Lung (tissue), 17 donors: ENCODE measurements at places on chromosomes 5 and 9. TPM values are rescaled to one million over a fixed set of nuclear protein-coding genes. Genes with fewer than 3 reads are reported as not detected.

The TMEM174 gene
- total RNA-seq, result not detected

GRCh38 chr5:34555699-34556508 is 100.2 kb upstream of the RAI14 start:
- H3K27ac ChIP-seq, result no peak overlapping the region
- no peaks in the 10 kb centered on the region for H3K27me3 ChIP-seq
- no peak overlapping the region for H3K4me3 ChIP-seq
- H3K36me3 ChIP-seq, result no peaks in the 10 kb centered on the region

The BASP1 gene
- total RNA-seq, result 42.7 TPM

DNA sequence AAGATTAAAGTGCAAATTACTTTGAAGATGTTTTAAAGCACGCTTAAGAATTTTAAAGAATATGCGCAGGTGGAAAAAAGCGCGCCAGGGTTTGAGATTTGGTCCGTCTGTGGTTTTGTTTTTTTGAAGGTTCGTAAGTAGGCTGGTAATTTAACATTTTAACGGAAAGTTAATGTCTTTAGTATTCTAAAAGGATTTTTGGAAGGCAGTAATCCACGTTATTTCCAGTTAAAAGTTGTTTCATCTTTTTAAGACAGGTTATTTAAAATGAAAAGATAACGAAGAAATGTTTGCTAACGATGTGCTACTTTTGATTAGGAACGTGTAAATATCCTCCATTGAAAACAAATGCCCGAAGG is 1.9 kb downstream of the DMRT1 start:
- H3K4me1 ChIP-seq, result no peaks in the 10 kb centered on the region
- peaks cover 67% of the 10 kb centered on the region for H3K27me3 ChIP-seq
- no peak overlapping the region for H3K4me3 ChIP-seq
- no peak for DNase-seq

The ALDH7A1 gene
- 40.7 TPM for total RNA-seq

The KIAA0825 gene
- total RNA-seq, result 20.2 TPM

DNA sequence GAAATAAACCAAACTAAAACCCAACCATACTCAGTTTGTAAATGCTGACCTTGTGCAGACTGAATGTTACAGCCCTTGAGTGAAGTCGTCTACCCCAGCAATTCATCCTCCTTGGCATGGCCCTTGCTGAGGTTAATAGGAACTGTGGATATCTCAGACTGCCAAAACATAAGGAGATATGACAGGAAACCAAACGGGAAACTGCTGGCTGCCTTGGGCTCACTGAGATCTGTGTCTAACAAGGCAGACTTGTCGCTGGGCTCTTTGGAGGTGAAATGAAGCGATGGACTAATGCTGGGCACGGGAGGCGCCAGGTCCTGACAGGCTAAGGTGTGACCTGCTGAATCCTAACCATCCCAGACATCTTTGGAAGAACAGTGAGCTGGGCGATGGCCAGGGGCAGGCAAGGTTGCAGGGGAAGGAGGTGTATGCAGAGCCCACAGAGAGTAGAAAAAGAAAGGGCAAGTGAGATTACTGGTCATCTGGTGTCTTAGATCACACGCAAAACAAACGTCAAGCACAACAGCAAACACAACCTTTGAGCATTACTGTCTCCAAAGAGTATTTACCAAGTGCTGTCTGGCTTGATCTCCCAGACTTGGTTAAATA is 44.6 kb upstream of the ALDH1A1 start:
- H3K27me3 ChIP-seq, result no peaks in the 10 kb centered on the region
- no peaks in the 10 kb centered on the region for H3K36me3 ChIP-seq
- no peaks in the 10 kb centered on the region for H3K4me1 ChIP-seq

DNA sequence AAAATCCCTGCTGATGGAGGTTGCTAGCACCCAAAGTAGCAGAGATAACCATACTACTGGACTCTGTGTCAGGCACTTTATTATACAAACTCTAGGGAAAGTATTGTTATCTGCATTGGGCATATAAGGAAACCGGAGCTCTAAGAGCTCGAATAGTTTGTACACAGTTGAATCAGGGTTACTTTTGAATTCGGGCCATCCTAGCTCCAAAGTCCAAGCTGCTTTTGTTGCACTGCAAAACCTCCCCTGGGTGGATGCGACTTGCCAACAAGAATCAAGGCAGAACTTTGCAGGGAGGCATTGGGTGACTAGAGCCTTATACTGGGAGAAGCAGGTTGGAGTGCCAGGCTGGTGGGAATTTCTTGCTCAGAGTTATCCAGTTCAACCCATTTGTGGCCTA is 435.1 kb downstream of the SPATA31D1 start:
- H3K4me3 ChIP-seq, result no peak overlapping the region
- DNase-seq, result no peak
- H3K27me3 ChIP-seq, result no peaks in the 10 kb centered on the region
- H3K4me1 ChIP-seq, result no peaks in the 10 kb centered on the region
- H3K27ac ChIP-seq, result no peak overlapping the region

The FAM240B gene
- total RNA-seq, result not detected

- H3K4me1 ChIP-seq, result no peaks in the 10 kb centered on the region
- H3K27me3 ChIP-seq, result no peaks in the 10 kb centered on the region
- H3K36me3 ChIP-seq, result no peaks in the 10 kb centered on the region
- H3K27ac ChIP-seq, result no peak overlapping the region
- no peak overlapping the region for H3K4me3 ChIP-seq
Observed at GRCh38 chr9:138098116-138098907, 220.7 kb downstream of the CACNA1B start.

- no peaks in the 10 kb centered on the region for H3K36me3 ChIP-seq
- no peaks in the 10 kb centered on the region for H3K27me3 ChIP-seq
- peak overlapping the region; percentile 86 for H3K4me3 ChIP-seq
- H3K27ac ChIP-seq, result peak overlapping the region; percentile 85
- H3K4me1 ChIP-seq, result peaks cover 21% of the 10 kb centered on the region
Observed at GRCh38 chr5:108727651-108728565, 19.8 kb upstream of the FER start.

The TPPP gene
- total RNA-seq, result 24.1 TPM

- DNase-seq, result peak; percentile 36
- H3K4me3 ChIP-seq, result no peak overlapping the region
- peaks cover 27% of the 10 kb centered on the region for H3K4me1 ChIP-seq
- no peak overlapping the region for H3K27ac ChIP-seq
Observed at GRCh38 chr5:61159836-61160235, 2.4 kb downstream of the SMIM15 start.

The PKD2L2 gene
- total RNA-seq, result not detected

- H3K4me3 ChIP-seq, result no peak overlapping the region
- no peaks in the 10 kb centered on the region for H3K27me3 ChIP-seq
- peaks cover 30% of the 10 kb centered on the region for H3K36me3 ChIP-seq
Observed at GRCh38 chr9:21853414-21853813, 51.0 kb downstream of the MTAP start.

- H3K4me1 ChIP-seq, result no peaks in the 10 kb centered on the region
- H3K27me3 ChIP-seq, result no peaks in the 10 kb centered on the region
- no peak overlapping the region for H3K27ac ChIP-seq
- H3K36me3 ChIP-seq, result no peaks in the 10 kb centered on the region
- no peak for DNase-seq
Observed at GRCh38 chr9:100186356-100186755, 87.3 kb downstream of the INVS start.

The LCN2 gene
- 114 TPM for total RNA-seq

The SHISAL2B gene
- 0.34 TPM for total RNA-seq

DNA sequence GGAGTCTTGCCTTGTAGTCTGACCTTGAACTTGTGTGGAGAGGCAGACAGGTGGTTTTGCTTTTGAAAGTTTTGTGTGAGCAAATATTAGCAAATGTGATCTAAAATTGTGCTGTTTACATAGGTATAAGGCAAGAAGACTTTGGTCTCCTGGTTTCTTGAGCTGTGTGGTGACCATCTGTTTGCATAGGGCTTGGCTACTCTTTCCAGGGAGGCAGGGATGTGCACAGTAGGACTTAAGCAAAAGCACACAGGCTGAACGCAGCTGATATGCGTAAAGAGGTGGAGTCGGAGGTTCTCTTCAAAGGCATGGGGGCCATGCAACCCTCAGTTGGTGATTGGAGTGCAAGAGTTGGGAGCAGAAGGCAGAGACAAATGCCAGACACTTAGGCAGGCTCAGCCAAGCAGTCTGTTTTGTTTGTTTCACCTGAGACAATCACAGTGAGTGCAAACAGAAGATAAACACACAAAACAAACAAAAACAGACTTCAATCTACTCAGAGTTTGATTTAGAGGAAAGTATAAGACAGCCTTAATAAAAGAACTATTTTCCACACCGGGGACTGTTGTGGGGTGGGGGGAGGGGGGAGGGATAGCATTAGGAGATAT is 744.2 kb downstream of the MTRR start:
- H3K4me1 ChIP-seq, result no peaks in the 10 kb centered on the region
- H3K27me3 ChIP-seq, result no peaks in the 10 kb centered on the region
- no peak overlapping the region for H3K4me3 ChIP-seq
- H3K27ac ChIP-seq, result no peak overlapping the region

DNA sequence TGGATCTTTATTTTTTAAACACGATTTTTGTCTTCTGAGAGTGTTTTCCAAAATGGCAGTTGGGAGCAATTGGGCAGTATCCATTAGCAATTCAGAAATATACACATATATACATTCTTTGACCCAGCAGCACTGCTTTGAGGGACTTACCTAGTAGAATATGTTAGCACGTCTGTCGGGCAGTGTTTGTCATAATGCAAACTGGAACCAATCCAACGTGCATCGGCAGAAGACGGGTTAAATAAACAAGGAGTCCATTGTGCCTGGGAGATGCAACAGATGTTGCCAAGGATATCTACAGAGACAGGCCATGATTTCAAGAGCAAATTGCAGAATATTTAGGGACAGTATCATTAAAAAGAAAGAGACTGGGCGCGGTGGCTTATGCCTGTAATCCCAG is 107.0 kb downstream of the COL5A1 start:
- no peak overlapping the region for H3K27ac ChIP-seq
- DNase-seq, result peak; percentile 83
- H3K27me3 ChIP-seq, result no peaks in the 10 kb centered on the region
- no peak overlapping the region for H3K4me3 ChIP-seq
- H3K4me1 ChIP-seq, result peaks cover 18% of the 10 kb centered on the region

GRCh38 chr5:128403333-128403732 is 134.7 kb downstream of the FBN2 start:
- DNase-seq, result no peak
- no peaks in the 10 kb centered on the region for H3K27me3 ChIP-seq
- peaks cover 4% of the 10 kb centered on the region for H3K4me1 ChIP-seq
- no peak overlapping the region for H3K27ac ChIP-seq
- no peak overlapping the region for H3K4me3 ChIP-seq

The OR1J2 gene
- total RNA-seq, result not detected

The NRG2 gene
- 1.6 TPM for total RNA-seq

GRCh38 chr9:95307538-95307937 is 10.0 kb downstream of the FANCC start:
- no peaks in the 10 kb centered on the region for H3K36me3 ChIP-seq
- DNase-seq, result no peak
- no peaks in the 10 kb centered on the region for H3K4me1 ChIP-seq
- no peak overlapping the region for H3K4me3 ChIP-seq
- no peaks in the 10 kb centered on the region for H3K27me3 ChIP-seq

GRCh38 chr5:148972396-148972795 is 90.5 kb downstream of the SH3TC2 start:
- no peak overlapping the region for H3K4me3 ChIP-seq
- H3K27me3 ChIP-seq, result no peaks in the 10 kb centered on the region
- peak overlapping the region; percentile 90 for H3K27ac ChIP-seq

GRCh38 chr5:142685418-142686209 is at the start of gene FGF1:
FGF1 (minus strand) TSS chr5:142686090; CDS start chr5:142614127, 71,963 bp downstream.
- no peaks in the 10 kb centered on the region for H3K27me3 ChIP-seq
- H3K27ac ChIP-seq, result peak within 1 kb of the TSS; percentile 47
- no peaks in the 10 kb centered on the region for H3K36me3 ChIP-seq
- H3K4me3 ChIP-seq, result no peak within 1 kb of the TSS
- peaks cover 18% of the 10 kb centered on the region for H3K4me1 ChIP-seq

GRCh38 chr5:144232285-144232684 is 61.6 kb downstream of the KCTD16 start:
- peaks cover 2% of the 10 kb centered on the region for H3K27me3 ChIP-seq
- no peak overlapping the region for H3K4me3 ChIP-seq
- H3K4me1 ChIP-seq, result no peaks in the 10 kb centered on the region
- DNase-seq, result no peak

DNA sequence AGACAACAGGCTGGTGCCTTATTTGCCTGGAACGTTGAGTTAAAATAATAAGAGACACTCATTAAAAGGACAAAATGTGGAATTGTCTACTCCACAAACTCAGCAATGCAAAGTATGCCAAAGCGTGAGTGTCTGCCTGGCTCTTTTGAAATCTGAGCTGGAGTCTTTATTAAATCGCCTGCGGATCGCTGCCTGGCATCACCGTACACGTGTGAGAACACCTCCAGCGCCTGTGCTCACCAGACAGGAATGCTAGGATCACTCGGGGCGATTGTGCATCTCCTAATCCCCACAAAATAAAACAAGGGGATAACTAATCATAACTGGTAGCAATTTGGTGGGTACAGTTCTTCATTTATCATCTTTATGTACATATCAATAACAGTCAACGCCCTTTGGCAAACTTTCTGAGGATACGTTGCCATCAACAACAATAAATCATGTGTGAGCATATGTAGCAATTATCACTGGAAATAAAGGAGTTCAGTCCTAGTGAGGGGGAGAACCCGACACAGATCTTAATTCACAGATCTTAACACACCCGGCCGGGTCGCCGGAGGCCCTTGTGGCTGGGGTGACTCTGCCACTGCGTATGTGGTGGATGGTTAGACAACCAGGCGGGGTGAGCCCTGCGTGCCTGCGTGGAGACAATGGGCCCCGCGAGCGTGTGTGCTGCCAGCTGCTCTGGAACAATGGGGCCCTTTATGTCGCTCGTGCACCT is 284.9 kb upstream of the IRX1 start:
- no peaks in the 10 kb centered on the region for H3K36me3 ChIP-seq
- DNase-seq, result peak; percentile 56
- H3K27me3 ChIP-seq, result no peaks in the 10 kb centered on the region
- no peak overlapping the region for H3K27ac ChIP-seq
- no peaks in the 10 kb centered on the region for H3K4me1 ChIP-seq

DNA sequence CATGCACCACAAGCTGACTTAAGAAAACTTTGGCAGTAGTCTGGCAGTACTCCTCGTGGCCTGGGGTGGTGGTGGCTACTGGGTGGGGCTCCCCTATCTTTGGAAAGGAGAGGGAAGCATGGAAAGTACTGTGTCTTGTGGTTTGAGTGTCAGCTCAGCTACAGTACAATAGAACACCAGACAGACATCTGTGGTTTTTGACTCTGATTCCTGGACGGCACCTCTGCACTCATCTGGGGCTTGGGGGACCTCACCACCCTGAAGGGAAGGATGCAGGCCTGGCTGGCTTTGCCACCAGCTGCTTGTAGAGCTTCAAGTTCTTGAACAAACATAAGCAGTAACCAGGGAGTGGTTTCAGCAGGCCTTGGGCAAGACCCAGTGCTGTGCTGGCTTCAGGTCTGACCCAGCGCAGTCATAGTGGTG is 40.6 kb downstream of the TNFSF8 start:
- H3K4me1 ChIP-seq, result no peaks in the 10 kb centered on the region
- no peaks in the 10 kb centered on the region for H3K36me3 ChIP-seq
- DNase-seq, result no peak
- H3K27me3 ChIP-seq, result no peaks in the 10 kb centered on the region
